Right ventricle myocardium inferior (tissue), 1 donor: ENCODE measurements at places on chromosomes 1 and 21. TPM values are rescaled to one million over a fixed set of nuclear protein-coding genes. Genes with fewer than 3 reads are reported as not detected.

DNA sequence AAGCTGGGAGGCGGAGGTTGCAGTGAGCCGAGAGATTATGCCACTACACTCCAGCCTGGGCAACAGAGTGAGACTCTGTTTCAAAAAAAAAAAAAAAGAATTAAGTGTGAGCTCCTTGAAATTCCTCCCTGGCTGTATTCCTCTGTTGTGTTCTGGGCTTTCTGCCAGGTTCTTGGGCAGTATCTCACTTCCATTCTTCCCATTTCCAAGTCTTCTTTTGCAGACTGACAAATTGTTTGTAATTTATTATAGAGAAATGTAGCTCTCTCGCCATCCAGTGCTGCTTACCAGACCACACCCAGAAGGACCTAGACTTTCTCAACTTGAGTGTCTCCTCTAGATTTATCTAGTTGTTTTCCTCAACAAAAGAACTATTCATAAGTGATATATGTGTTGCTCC, 105.0 kb upstream of the ADGRL2 start:
- no peak for DNase-seq

DNA sequence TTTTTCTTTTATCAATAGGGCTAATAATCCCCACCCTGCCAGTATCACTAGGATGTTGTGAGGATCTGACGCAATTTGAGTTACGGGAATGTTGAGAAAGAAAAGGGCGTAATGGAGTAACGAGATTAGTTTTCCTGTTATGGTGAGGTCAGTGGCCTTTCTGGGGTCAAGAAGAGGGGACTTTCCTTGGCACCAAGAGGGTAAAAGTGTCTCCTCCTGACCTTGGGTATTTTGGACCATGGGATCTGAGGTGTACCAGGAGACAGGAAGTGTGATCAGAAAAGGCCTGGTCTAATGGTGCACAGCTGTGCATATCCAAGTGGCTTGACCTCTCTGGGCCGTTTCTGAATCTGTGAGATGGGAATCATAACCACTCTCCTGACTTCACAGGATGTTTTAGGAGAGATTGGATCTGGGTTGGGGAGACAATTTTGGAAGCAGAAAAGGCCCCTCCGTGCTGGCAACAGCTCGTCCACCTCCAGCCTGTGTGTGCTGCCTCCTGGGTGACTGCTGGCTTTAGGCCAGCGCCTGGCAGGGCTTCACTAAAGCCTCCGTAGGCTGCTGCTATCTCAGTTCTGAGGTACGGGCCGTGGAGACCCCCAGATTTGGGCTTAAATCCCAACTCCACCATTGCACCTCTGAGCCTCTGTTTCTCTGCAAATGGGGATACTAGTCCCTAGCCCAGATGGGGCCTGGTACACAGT, 37.1 kb downstream of the ALPL start:
- no peak for DNase-seq

GRCh38 chr1:54135436-54136120, 17.2 kb downstream of the CDCP2 start:
- no peak for DNase-seq

- no peak for DNase-seq
Observed at GRCh38 chr1:177511036-177511435, 340.3 kb downstream of the BRINP2 start.

GJA4 gene
- 23.0 TPM for total RNA-seq

TNFRSF18 gene
- not detected for total RNA-seq

KDF1 gene
- 0.68 TPM for total RNA-seq
